ENCODE measurements at places on chromosomes 13 and 19. TPM values are rescaled to one million over a fixed set of nuclear protein-coding genes. Genes with fewer than 3 reads are reported as not detected.

ZFR2 gene
- 12.0 TPM for total RNA-seq

ZNF763 gene
- total RNA-seq, result 3.5 TPM

SLC25A15 gene
- 26.8 TPM for total RNA-seq

OVOL3 gene
- total RNA-seq, result not detected

ZNF571 gene
- 12.9 TPM for total RNA-seq

LAIR2 gene
- not detected for total RNA-seq

SOHLH2 gene
- total RNA-seq, result 3.5 TPM

CEACAM16 gene
- total RNA-seq, result not detected

PINLYP gene
- total RNA-seq, result 8.1 TPM

METTL21C gene
- total RNA-seq, result 0.69 TPM

SERTM1 gene
- 6.7 TPM for total RNA-seq

APLP1 gene
- total RNA-seq, result 328 TPM

MISP3 gene
- 1.8 TPM for total RNA-seq

NBEA gene
- 171 TPM for total RNA-seq

CGB5 gene
- total RNA-seq, result not detected

KRTDAP gene
- total RNA-seq, result not detected

Measured in diencephalon (tissue), 1 donor.